ENCODE measurements at places on chromosomes 16 and 17.

GRCh38 chr16:59905131-59905530 lies 1171.0 kb upstream of the GOT2 start:
- DNase-seq = no peak

- DNase-seq = no peak
Observed at GRCh38 chr17:2484876-2485275, 26.8 kb downstream of the METTL16 start.

- DNase-seq = no peak
Observed at GRCh38 chr16:68276223-68276622, 11.9 kb downstream of the SLC7A6 start.

DNA sequence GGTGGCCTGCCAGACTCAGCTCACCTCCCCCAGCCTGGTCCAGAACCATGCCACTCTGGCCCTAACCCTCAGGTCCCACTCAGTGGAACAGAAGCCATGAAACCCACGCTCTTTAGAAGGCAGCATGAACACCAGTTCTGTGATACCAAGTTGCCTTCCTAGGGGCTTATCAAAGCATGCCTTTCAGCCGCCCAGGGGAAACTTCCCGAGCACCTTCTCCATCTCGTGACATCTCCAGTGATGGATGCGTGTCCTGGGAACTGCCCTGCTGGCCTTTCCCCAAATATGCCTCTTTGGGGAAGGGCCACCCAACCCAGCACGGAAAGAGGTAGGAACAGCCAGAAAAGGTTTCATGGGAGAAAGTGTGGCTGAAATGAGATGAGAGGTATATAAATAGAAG lies 8.3 kb downstream of the CCDC42 start:
- no peak for DNase-seq

DNA sequence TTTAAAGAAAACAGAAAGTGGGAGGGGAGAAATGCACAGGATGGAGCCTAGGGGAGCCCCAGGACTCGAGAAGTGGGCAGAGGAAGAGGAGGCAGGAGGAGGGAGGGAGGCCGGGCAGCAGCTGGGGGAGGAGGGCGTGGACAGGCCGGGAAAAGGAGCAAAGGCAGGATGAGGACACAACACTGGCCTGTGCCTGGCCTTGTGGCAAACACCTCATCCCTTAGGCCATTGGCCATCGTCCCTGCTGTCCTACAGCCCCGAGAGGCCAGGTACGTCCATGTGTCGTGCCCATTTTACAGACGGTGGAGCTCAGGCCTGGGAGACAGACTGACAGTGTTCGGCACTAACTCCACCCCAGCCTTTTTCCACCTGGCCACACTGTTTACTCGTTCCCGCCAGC lies 15.9 kb downstream of the JPH3 start:
- no peak for DNase-seq

GRCh38 chr17:49787884-49788477 lies 500 bp upstream of the KAT7 start:
- DNase-seq = no peak

- DNase-seq = no peak
Observed at GRCh38 chr16:1471569-1472194, 3.1 kb downstream of the CLCN7 start.

GRCh38 chr17:6523330-6523729 lies 33.0 kb downstream of the PITPNM3 start:
- no peak for DNase-seq

DNA sequence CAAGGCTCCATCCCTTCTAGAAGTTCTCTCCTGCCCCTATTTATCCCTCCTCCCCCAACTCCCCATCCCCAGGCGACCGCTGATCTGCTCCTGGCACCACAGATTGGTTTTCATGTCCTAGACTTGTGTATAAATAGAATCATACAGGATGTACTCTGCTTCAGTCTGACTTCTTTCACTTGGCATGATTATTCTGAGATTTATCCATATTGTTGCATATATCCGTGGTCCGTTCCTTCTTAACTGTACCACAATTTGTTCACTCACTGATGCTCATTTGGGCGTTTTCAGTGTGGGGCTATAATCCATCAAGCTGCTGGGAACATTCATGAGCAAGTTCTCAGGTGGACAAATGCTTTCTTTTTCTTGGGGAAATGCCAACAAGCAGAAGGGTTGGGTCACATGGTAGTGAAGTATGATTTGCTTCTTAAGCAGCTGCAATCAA lies 23.9 kb downstream of the PITPNM3 start:
- no peak for DNase-seq

Measured in AG09309 (cell line).